Common myeloid progenitor, CD34-positive (primary cell): ENCODE measurements at places on chromosomes 6 and 20.

DNA sequence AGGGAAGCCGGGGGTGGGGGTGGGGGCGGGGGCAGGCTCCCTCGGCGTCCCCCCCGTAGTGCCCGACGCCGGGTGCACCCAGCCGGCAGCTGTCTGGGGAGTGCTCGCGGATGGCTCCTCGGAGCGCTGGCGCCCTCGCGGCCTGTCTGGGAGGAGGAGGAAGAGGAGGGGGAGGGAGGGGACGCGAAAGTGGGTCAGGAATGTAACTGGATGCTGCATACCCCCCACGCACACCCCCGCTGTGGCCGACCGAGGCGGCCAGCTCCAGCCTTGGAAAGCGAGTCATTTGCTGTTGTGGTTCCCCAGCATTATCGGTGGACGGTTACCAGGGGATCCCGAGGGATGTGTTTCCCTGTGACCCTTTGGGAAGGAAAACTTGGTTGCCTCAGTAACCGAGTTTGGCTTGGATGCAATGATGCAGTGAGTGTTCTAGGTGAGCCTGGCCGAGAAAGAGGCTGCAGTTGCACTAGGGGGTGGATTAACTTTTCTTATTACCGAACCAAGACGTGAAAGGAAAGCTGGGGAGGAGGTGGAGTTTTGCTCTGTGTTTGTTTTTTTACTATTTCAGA lies 55.2 kb upstream of the RREB1 start:
- peak overlapping the region; percentile 42 for H3K4me3 ChIP-seq
- no peaks in the 10 kb centered on the region for H3K27me3 ChIP-seq
- DNase-seq, result no peak

DNA sequence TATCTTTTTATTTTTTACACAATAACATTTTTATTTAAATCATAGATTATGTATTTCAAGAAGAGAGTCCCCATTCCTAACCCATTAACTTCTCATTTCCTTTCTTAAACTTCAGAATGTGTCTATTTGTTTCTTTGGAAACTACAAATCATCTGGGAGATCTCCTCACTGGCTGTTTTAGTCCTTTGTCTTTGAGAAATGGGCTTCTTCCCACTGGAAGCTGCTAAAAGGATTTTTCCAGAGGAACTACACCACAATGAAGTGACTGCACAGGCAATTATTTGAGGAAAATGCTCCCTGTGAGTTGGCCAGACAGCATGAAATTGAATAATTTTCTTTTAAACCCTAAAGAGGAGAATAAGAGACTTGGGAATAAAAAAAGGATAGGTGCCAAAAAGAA lies 119.1 kb downstream of the TENT5A start:
- H3K27ac ChIP-seq, result no peak overlapping the region
- DNase-seq, result no peak
- H3K4me3 ChIP-seq, result no peak overlapping the region

DNA sequence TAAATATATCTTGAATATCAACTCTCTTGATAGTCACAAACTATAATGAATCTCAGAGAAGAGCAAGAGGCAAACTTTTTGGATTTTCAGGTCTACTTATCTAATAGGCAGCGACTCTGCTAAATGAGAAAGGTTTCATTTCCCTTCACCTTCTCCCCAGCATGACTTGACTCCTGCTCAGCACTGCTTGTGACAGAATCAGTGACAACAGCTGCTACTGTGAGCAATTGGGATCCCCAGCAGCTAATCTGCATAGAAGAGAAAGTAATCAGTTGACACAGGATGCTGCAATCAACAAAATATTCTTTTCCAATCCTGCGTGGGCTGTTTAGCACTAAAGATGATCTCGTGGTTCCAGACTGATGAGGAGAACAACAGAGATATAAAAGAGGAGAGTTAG lies 205.5 kb downstream of the MMUT start:
- DNase-seq, result no peak
- no peaks in the 10 kb centered on the region for H3K36me3 ChIP-seq
- H3K4me3 ChIP-seq, result no peak overlapping the region

GRCh38 chr20:41196653-41197225 lies 59.4 kb downstream of the PLCG1 start:
- H3K36me3 ChIP-seq, result no peaks in the 10 kb centered on the region
- no peak overlapping the region for H3K4me3 ChIP-seq
- H3K27ac ChIP-seq, result no peak overlapping the region
- DNase-seq, result no peak

- no peak overlapping the region for H3K27ac ChIP-seq
- H3K27me3 ChIP-seq, result no peaks in the 10 kb centered on the region
- no peak for DNase-seq
- no peaks in the 10 kb centered on the region for H3K36me3 ChIP-seq
- no peaks in the 10 kb centered on the region for H3K4me1 ChIP-seq
These were observed 19.9 kb upstream of the CCN6 start for GRCh38 chr6:112033791-112034615.

DNA sequence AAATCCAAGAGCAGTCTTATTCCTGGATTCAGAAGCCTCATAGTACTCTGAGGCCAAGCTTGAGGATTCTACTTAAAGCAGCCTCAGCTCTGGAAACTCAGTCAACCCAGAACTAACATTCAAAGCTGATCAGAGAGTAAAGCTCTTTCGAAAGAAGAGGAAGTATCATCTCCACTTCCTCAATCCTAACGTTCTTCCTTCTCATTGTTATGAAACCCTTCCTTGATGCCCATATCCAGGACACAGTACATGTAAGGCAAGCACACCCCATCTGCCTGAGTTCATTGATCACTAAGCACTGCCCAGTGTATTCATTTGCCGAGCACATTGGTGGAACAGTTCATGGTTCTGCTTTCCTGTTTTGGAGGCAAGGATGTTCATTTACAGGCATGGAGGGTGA lies at the start of gene IPCEF1:
Gene IPCEF1 (minus strand): TSS at position 114 of the 400 bp plus-strand sequence. CDS start 90,856 bp downstream, outside the sequence.
- peak; percentile 60 for DNase-seq
- no peaks in the 10 kb centered on the region for H3K36me3 ChIP-seq
- no peak within 1 kb of the TSS for H3K4me3 ChIP-seq

DNA sequence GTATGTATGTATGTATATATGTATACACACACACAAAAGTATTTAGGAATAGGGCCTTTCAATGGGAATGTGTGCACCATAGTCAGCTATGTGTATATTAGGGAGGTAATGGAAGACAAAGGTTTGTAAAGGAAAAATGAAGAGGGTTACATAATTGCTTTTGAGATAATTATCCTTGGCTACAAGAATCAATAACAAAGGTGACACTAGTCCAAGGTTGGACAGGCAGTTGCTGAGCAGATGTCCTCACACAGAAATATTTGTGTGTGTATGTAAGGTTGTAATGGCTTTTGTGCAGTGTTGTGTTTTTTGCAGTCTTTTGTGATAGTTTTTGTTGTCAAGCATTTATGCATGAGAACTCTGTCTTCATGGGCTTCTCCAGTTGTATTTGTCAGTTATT lies 157.9 kb upstream of the MARCKS start:
- H3K27ac ChIP-seq, result no peak overlapping the region
- no peak for DNase-seq
- H3K4me1 ChIP-seq, result no peaks in the 10 kb centered on the region

DNA sequence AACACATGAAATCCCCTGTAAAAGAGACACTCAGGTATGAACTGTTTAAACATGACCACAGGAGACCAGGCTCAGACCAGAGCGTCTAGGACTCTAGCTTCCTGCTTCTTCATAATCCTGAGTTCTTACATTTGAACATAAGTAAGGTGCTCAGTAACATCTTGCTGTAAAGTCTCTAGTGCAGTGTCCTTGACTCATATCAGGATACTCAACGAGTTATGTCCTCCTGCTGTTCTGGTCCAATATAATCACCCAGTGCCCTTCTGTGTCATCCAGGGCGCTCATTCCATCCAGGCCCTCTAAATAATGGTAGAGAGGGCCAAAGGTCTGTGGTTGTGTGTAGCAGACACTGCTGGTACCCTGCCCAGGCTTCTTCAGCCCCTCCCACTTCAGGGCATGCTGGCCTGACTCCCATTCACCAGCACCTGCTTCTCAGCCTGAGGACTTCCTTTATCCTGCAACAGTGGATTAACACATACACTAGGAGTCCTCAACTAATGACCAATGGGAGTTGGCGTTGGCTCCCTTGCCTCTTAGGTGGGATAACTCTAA lies 66.8 kb upstream of the MOCS1 start:
- no peak overlapping the region for H3K27ac ChIP-seq
- no peak overlapping the region for H3K4me3 ChIP-seq
- peaks cover 2% of the 10 kb centered on the region for H3K27me3 ChIP-seq
- H3K4me1 ChIP-seq, result no peaks in the 10 kb centered on the region

DNA sequence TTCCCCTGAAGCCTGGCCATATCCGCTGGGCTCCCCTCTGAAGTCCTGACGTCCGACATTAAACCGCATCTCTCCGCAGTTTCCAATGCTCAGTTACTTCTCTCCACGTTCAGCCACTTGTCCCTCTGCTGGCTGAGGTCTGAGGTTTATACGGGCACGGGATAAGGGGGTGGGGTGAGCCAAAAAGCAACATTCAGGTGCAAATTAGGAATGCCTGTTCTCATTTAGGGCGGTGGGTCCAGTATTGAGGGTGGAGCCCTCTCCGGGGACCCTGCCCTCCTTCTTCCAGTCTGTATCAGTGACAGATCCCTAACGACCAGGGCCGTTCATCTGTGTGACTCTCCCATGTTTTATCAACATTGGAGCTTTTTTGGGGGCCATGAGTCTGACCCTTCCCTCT lies 1454.4 kb downstream of the HACE1 start:
- no peaks in the 10 kb centered on the region for H3K27me3 ChIP-seq
- H3K4me3 ChIP-seq, result no peak overlapping the region
- H3K27ac ChIP-seq, result no peak overlapping the region
- no peak for DNase-seq

- no peak overlapping the region for H3K27ac ChIP-seq
- H3K36me3 ChIP-seq, result no peaks in the 10 kb centered on the region
- no peak overlapping the region for H3K4me3 ChIP-seq
- H3K4me1 ChIP-seq, result peaks cover 3% of the 10 kb centered on the region
- peak; percentile 78 for DNase-seq
These were observed 446.0 kb downstream of the QKI start for GRCh38 chr6:163860287-163861081.

GRCh38 chr6:19391926-19392325 lies 445.2 kb upstream of the ID4 start:
- H3K4me3 ChIP-seq, result no peak overlapping the region
- no peaks in the 10 kb centered on the region for H3K4me1 ChIP-seq
- no peaks in the 10 kb centered on the region for H3K36me3 ChIP-seq
- DNase-seq, result no peak

GRCh38 chr6:155400654-155400965 lies 55.0 kb downstream of the NOX3 start:
- H3K4me3 ChIP-seq, result no peak overlapping the region
- no peak for DNase-seq
- no peaks in the 10 kb centered on the region for H3K4me1 ChIP-seq
- no peaks in the 10 kb centered on the region for H3K36me3 ChIP-seq
- no peak overlapping the region for H3K27ac ChIP-seq

DNA sequence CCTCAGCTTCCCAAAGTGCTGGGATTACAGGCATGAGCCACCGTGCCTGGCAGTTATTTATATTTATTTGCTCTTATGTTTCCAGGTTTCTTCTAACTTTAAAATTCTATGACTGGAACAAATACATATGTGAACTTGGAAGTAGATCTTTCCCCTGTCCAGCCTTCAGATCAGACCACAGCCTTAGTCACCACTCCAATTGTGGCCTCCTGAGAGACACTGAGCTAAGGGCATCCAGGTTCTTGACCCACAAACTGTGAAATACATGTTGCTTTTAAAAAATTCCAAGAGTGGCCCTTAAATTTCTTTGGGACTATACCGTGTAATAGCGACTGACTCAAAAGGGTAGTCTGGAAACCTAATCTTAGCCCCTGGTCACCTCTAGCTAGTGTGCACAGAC lies 1.5 kb upstream of the ADGRG6 start:
- H3K27ac ChIP-seq, result no peak overlapping the region
- no peak for DNase-seq
- H3K36me3 ChIP-seq, result no peaks in the 10 kb centered on the region
- H3K4me1 ChIP-seq, result peaks cover 23% of the 10 kb centered on the region
- no peak overlapping the region for H3K4me3 ChIP-seq

- H3K4me1 ChIP-seq, result peaks cover 5% of the 10 kb centered on the region
- H3K4me3 ChIP-seq, result no peak overlapping the region
- no peak for DNase-seq
- peaks cover 24% of the 10 kb centered on the region for H3K27me3 ChIP-seq
- H3K27ac ChIP-seq, result no peak overlapping the region
These were observed 178.1 kb upstream of the PDE10A start for GRCh38 chr6:165841153-165841558.

- no peak overlapping the region for H3K4me3 ChIP-seq
- H3K4me1 ChIP-seq, result no peaks in the 10 kb centered on the region
- H3K36me3 ChIP-seq, result no peaks in the 10 kb centered on the region
These were observed 258.7 kb downstream of the LRFN2 start for GRCh38 chr6:40328386-40328985.

DNA sequence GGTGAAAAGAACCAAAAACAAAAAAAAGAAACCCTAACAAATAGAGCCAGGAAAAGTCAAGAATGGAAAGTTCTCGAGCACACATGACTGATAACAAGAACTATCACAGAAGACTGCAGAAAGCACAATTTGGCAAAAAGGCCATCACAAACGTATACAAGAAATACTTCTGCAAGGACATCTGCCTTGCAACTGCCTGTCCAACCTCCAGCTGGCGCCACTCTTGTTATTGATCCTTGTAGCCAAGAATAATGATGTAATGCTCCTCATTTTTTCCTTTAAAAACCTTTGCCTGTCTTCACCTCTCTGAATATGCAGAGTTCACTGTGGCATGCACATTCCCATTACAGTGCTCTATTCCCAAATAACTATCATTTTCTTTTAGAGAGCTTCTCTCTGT lies 87.9 kb upstream of the BMP5 start:
- H3K27ac ChIP-seq, result no peak overlapping the region
- no peaks in the 10 kb centered on the region for H3K27me3 ChIP-seq
- H3K4me3 ChIP-seq, result no peak overlapping the region
- no peak for DNase-seq
- H3K4me1 ChIP-seq, result no peaks in the 10 kb centered on the region

DNA sequence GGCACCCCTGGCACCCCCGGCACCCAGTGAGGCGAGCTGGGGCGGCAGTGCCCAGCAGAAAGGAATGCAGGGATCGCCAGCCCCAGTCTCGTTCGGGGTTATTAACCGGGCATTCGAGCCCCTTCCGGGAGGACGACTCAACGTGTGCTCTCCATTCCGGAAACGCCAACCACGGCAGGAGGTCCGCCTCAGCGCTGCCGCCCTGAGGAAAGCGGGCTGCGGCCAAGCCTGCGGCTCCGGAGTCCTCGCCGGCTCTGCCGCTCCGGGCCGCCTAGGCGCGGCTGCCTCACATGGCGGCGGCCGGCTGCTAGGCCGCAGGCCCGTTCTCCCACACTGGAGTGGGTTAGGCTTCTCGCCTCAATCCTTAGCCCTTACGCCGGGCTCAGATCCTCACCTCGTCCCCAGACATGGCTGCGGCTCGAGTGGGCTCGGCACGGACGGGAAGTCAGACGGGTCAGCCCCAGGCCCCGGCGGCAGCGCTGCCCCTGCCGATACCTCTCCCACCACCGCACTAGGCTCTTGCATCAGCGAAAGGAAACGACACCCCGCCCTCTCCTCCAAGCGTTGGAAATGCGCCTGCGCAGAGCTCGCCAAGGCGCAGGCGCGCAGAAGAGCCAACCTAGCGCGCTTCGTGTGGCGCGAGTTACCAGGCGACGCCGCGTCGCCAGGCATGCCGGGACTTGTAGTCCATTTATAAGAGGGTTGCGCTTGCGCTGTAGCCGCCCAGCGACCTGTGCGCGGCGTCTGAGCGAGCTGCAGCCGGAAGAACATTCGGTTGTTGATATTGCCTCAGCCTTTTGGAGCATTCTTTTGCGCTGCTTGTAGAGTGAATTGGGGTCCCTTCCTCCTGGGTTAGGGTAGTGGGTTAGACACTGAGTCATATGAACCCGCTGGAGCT lies at the start of gene EIF2S2:
Gene EIF2S2 (minus strand): TSS at position 542 of the 898 bp plus-strand sequence. CDS start 133 bp downstream, at position 409.
- peaks cover 4% of the 10 kb centered on the region for H3K36me3 ChIP-seq
- peaks cover 10% of the 10 kb centered on the region for H3K4me1 ChIP-seq
- DNase-seq, result peak; percentile 100
- no peaks in the 10 kb centered on the region for H3K27me3 ChIP-seq
